ENCODE measurements at places on chromosomes 3 and 15.

GRCh38 chr15:74692327-74692726, 3.5 kb downstream of the EDC3 start:
- DNase-seq, result no peak

DNA sequence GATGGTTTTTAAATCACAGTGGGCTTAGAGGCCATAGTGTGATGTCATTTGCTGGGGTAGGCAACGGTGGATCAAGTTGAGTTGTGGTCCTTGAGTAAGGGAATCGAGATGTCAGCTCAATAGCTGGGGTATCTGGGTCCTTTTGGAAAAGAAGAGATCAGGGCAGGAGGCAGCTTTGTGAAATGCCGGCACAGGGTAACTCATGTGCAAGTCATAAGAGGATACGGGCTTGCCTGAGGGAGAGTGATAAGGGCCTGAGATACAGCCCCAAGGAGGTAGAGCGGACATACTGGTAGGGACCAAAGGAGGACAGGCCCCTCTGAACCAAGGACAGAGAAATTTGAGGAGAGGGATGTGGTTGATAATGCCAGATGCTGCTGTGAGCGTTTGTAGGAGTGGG, 4.2 kb upstream of the FAM131A start:
- no peak for DNase-seq

DNA sequence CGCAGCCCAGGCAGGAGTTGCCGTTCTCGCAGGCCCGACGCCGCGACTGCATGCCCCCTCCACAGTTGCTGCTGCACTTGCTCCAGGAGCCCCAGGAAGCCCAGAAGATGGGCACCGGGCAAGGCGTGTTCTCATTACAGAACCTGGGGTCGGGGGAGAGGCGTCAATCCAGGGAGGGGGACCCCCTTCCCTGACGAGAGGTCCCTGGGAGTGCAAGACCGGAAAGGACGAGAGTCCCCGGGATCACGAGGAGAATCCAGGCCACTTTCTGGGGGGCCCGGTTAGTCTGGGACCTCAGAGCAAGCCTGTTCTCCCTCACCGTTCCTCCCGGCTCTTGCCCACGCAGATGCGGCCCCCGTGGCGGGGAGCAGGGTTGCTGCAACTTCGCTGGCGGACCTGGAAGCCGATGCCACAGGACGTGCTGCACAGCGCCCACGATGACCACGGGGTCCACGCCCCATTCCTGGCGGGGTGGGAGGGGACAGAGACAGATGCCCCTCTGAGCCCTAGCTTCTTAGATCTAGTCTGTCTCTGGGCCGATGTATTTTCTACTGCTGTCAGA, 113.9 kb downstream of the SEMA5B start:
- no peak for DNase-seq

DNA sequence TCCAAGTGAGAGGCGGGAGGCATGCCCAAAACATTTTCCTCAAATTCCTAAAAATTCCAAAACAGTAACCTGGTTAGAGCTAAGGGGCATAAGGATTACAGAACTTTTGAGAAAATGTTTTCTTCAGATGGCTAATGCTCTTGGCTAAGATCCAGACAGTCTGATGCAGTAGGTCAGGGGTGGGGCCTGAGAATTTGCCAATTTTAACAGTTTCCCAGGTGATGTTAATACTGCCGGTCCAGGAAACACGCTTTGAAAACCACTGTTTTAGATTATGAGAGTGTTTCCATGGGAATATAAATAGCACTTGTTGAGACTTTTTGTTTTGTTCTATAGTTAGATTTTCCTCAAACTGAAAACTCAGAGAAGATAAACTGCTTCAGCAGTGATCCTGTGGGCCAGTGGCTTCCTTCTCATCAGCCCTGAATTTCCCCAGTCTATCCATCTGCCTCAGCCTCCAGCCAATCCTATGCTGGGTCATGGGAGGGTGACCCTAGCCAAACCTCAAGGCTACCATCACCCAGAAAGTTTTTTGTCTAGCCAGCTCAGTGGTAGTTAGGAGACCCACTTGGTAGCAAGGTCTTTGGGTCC, 71.6 kb upstream of the ACP3 start:
- DNase-seq, result no peak

GRCh38 chr3:72982609-72983366, 13.8 kb upstream of the PPP4R2 start:
- DNase-seq, result no peak

GRCh38 chr3:23735535-23736326, 70.0 kb upstream of the UBE2E1 start:
- DNase-seq, result no peak

- no peak for DNase-seq
Observed at GRCh38 chr3:46318207-46318927, 35.5 kb upstream of the CCR2 start.

- peak; percentile 24 for DNase-seq
Observed at GRCh38 chr3:10459954-10460754, 45.2 kb downstream of the ATP2B2 start.

- no peak for DNase-seq
Observed at GRCh38 chr15:98651036-98651481, 2.7 kb downstream of the IGF1R start.

GRCh38 chr3:124860599-124860998, 26.6 kb downstream of the ITGB5 start:
- peak; percentile 91 for DNase-seq

DNA sequence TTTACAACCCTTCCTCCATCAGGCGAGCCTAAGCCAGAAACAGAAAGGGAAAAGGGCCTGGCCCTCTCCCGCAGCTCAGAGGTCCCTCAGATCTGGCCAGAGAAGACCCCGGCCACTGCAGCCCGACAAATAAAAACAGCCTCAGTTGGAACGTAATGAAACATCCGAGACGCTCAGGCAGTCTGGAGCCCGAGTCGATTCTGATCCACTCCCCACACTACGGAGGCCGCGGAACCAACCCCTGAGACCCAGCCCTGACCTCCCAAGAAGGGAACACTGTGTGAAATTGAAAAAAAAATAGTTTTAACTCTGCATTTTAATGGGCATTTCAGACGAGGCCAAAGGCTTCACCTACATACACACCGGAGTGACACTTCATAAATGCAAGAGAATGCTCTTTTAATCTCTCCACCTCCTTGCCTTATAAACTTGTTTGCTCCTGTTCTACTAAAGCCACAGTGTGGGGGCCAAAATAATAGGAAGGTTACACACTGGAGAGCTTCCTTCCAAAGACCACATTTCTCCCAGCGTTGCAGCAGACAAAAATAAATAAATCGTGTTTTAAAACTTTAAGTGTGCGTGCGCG, 3.7 kb downstream of the MEIS2 start:
- DNase-seq, result no peak

DNA sequence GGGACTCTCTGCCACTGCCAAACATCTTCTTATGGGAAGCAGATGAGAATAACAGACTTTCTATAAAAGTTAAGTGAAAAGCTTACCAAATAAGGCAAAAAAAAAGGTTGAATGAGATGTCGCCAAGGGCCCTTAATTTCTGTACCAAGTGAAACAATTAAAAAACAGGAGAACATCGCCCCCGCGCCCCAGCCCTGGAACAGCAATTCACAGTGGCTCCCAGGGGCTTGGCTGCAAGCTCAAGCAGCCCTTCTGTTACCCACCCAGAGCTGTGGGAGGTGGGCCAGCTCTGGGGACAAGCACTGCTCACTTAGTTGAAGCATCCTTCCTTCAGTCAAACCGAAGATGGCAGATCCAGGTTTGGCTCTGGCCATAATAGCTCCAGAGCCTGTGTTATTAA, 208.0 kb downstream of the ERC2 start:
- DNase-seq, result no peak

DNA sequence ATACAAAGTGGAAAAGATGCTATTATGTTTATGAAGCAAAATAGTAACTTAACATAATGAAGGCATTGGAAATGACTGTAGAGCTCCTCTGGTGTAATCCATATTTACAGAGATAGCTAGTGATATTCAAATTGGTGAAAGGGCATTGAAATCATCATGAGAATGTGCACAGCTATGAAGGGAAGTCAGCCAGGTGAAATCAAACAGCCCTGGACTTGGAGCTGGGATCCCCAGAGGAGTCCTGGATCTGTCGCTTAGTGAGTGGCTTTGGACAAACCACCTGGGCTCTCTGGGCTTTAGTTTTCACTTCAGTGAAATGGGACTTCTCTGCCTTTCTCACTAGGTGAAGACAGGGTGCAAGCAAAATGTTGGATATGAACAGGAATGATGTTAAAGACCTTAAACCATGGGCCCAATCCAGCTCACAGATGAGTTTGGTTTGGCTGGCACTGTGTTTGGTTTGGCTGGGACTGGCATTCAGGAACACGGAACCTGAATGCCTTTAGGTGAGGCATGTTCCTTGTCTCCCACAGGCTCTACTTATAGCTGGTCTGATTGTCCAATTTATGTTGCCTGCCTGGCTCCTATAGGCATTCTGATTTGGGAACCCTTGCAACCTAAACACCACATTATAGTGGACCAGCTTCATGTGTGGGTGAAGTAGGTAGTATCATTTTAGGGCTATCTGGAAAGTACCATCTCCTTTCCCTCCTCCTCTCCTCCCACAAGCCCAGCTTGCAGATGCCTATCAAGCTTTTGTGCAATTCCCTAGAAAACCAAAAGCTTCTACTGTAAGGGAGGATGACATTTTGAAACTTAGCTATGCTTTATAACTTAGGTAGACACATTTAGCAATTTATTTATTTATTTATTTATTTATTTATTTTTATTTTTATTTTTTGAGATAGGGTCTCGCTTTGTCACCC, 110.6 kb upstream of the TNFAIP8L3 start:
- no peak for DNase-seq

GRCh38 chr3:130948929-130949328, 55.0 kb downstream of the ATP2C1 start:
- no peak for DNase-seq

GRCh38 chr3:31352331-31352730, 180.4 kb upstream of the STT3B start:
- DNase-seq, result no peak

- DNase-seq, result no peak
Observed at GRCh38 chr15:91926908-91927270, 73.4 kb downstream of the SLCO3A1 start.

DNA sequence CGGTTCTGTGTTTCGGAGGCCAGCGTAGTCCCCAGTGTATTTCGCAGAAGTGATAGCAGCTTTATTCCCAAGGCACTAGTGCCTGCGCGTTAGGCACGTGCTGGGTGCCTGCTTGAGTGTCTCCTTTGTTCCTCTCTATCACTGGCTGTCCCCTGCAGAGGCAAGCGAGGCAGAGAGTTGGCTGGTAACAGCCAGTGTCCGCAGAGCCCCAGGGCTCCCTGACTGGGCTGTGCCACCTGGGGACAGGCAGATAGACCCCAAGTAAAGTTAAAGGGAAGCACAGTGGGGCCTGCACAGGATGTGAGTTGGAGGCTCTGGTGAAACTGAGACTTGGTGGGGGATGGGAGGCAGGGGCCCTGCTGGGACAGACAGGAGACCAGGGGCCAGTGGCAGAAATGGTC, 50.7 kb downstream of the APBA2 start:
- DNase-seq, result no peak

GRCh38 chr3:48058091-48058490, 41.9 kb upstream of the MAP4 start:
- no peak for DNase-seq

DNA sequence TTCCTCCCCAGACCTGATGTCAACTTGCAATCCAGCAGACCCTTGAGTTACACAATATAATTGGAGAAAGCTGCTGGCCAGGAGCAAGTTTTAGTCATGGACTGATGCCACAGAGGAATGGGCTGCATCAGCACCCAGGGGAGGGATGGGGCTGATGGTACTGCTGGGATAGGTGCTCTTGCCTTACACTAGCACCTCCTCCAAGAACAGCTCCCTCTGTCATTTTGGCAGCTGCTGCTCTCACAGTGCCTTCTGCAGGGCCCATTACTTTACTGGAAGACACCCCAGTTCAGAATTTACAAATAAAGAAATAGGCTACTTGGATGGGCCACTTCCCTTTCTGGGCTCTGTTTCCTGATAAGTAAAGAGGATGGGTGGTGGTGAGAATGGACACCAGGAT, 85.3 kb upstream of the RORA start:
- no peak for DNase-seq

DNA sequence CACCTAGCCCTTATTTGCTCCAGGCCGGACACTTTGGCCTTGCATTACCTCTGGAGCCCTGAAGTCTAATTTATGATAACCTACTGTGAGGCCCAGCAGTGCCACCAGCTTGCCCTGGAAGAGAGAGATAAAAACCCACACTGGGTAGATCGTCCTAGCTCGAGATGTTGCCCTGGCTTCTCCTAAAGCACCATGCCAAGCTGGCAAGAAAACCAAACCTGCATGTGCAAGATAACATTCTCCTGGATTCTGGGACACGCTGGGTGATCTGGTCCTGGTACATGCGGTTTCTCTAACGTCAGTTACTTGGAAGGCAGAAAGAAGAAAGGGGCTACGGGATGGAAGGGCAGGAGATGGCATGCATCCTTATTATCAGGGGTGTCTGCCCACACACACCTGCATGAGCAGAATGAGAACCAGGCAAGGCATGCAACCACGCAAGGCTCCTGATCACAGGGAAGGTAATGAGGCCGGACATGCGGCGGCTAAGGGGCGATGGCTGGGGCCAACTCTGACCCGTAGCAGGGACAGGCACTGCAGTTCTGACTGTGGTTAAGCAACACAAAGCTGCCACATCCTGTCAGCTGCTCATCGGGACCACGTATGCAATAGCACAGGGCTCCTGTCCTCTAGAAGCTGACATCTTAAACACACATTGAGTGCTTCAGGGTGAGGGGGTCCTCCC, 73.0 kb downstream of the OXNAD1 start:
- no peak for DNase-seq

DNA sequence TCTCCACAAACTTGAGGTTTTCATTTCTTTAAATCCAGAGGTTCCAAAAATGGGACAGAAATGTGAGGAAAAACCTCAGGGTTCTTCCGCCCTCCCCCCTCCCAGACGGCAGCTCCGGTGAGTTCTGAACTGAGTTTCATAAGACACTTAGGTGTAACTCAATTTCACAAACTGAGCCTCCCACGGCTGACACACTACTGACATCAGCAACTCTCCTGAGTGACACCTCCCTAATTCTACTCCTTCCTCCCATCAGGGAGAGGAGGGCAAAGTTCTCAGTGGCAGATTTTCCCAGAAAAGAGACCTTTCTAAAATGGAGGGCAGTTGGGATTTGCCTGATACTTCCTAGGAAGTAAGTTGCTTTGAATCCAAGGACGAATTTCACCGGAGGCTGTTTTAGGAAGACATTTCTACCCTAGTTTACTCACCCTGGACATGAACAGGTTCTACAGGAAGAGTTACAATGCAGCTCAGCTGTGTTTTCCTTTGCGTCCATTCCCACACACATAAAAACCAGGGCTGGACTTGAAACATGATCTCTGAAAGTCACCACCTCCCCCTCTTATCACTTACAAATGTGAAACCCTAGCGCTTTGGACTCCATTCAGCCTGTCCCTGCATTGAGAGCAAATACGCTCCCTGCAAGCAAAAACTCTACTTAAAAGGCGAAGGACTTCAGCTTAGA, 78.1 kb upstream of the LMOD3 start:
- no peak for DNase-seq
